ENCODE measurements at places on chromosomes 4 and X. TPM values are rescaled to one million over a fixed set of nuclear protein-coding genes. Genes with fewer than 3 reads are reported as not detected.

GRCh38 chr4:182918044-182918607 lies 940 bp upstream of the DCTD start:
- no peak for DNase-seq
- peaks cover 14% of the 10 kb centered on the region for H3K36me3 ChIP-seq
- peaks cover 5% of the 10 kb centered on the region for H3K27me3 ChIP-seq
- peak overlapping the region; percentile 84 for H3K4me3 ChIP-seq
- peak overlapping the region; percentile 93 for H3K27ac ChIP-seq

GRCh38 chr4:28167411-28167810 lies 1306.8 kb downstream of the STIM2 start:
- no peak overlapping the region for H3K4me3 ChIP-seq
- no peaks in the 10 kb centered on the region for H3K27me3 ChIP-seq
- no peaks in the 10 kb centered on the region for H3K36me3 ChIP-seq
- no peak overlapping the region for H3K27ac ChIP-seq
- no peak for DNase-seq

DNA sequence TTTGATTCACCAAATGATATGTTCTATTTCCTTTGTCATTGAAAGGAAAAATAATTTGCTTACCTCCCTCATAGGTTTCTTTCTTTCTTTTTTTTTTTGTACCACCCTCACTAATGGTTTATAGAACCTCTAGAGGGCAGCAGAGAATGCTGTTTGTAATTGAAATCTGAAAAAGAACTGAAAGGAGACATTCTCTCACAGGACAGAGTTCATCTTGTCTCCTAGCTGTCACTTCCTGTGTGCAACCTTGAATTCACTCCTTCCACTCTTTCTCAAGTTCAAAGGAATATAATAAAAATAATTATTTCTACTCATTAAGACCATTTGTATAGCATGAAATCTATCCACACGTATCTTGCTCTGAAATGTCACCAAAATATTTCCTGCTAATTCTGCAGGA lies 51.0 kb downstream of the GUCY1B1 start:
- DNase-seq = peak; percentile 75
- no peaks in the 10 kb centered on the region for H3K36me3 ChIP-seq
- H3K27me3 ChIP-seq = no peaks in the 10 kb centered on the region
- no peaks in the 10 kb centered on the region for H3K4me1 ChIP-seq
- H3K27ac ChIP-seq = no peak overlapping the region
- H3K4me3 ChIP-seq = no peak overlapping the region

DNA sequence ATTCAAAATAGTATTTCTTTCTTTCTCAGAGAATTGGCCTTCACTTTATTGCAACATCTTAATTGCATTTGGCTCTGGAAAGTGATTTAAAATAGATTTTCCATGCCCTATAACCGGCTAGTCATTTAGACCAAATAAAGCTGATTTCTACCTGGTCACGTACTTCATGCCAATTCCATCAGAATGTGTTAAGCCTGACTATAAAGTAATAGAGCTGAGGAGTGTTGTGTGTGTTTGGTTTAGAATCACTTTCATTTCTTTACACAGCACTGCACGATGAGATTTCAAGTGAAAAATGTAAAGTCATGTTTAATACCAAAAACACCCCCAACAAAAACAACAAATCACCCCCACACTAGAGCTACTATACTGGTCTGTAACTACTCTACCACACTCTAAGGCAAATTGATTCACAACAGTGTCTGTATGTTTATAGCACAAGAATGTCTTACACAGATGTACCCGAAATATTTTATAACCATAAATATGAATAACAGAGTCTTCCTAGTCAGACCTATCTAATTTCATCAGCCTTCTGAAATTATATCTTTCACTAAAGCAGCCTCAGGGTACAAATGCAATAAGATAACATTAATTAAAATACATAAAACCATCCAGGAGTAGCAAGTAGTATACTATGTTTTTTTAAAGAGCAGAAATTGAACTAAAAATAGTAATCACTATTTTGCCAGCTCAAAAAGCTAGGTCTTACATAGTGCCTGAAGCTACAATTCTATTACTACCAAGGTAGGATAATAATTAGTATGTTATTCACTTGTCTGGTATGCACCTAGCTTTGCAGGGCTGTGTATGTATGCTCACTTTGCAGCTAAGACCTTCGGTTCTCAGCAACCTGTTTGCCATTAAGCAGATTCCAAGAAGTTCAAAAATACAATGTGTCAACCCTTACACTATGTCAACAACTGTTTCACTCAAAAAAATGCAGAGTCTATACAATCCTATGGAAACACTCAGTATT lies 28.4 kb downstream of the APBB2 start:
- no peak overlapping the region for H3K27ac ChIP-seq
- H3K27me3 ChIP-seq = no peaks in the 10 kb centered on the region
- H3K36me3 ChIP-seq = no peaks in the 10 kb centered on the region
- no peaks in the 10 kb centered on the region for H3K4me1 ChIP-seq
- no peak overlapping the region for H3K4me3 ChIP-seq
- no peak for DNase-seq

DNA sequence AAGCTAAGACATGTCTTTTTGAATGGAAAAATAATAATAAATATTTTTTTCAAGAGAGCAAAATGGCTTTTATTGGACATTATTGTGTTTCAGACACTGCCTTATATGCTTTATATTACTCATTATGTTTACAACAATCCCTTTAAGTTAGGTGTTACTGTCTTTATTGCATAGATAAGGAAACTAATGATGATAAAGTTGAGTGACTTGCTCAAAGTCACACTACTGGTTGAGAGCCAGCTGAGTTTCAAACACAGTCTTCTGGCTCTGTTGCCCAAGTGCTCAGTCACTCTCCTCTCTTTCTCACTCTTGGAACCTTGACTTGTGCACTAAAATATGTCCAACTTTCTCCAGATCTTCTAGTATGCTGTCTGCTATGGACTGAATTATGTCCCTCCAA lies 71.5 kb upstream of the SLC39A8 start:
- DNase-seq = no peak
- H3K4me1 ChIP-seq = no peaks in the 10 kb centered on the region
- no peak overlapping the region for H3K27ac ChIP-seq
- H3K27me3 ChIP-seq = no peaks in the 10 kb centered on the region
- no peak overlapping the region for H3K4me3 ChIP-seq

- H3K27ac ChIP-seq = no peak overlapping the region
- no peak for DNase-seq
- no peaks in the 10 kb centered on the region for H3K36me3 ChIP-seq
- no peaks in the 10 kb centered on the region for H3K27me3 ChIP-seq
Measured at GRCh38 chr4:8915201-8916200, 43.9 kb upstream of the HMX1 start.

GRCh38 chr4:119788349-119789266 lies 160.0 kb upstream of the PDE5A start:
- no peaks in the 10 kb centered on the region for H3K27me3 ChIP-seq
- H3K36me3 ChIP-seq = no peaks in the 10 kb centered on the region
- H3K4me1 ChIP-seq = no peaks in the 10 kb centered on the region
- no peak for DNase-seq
- no peak overlapping the region for H3K4me3 ChIP-seq
- H3K27ac ChIP-seq = no peak overlapping the region

The ADGRL3 gene
- total RNA-seq = not detected

The SCML1 gene
- 11.6 TPM for total RNA-seq
